SK-N-DZ (cell line): ENCODE measurements at places on chromosomes 7 and 10.

GRCh38 chr7:104982308-104983075 is 31.5 kb upstream of the KMT2E start:
- no peak for DNase-seq

DNA sequence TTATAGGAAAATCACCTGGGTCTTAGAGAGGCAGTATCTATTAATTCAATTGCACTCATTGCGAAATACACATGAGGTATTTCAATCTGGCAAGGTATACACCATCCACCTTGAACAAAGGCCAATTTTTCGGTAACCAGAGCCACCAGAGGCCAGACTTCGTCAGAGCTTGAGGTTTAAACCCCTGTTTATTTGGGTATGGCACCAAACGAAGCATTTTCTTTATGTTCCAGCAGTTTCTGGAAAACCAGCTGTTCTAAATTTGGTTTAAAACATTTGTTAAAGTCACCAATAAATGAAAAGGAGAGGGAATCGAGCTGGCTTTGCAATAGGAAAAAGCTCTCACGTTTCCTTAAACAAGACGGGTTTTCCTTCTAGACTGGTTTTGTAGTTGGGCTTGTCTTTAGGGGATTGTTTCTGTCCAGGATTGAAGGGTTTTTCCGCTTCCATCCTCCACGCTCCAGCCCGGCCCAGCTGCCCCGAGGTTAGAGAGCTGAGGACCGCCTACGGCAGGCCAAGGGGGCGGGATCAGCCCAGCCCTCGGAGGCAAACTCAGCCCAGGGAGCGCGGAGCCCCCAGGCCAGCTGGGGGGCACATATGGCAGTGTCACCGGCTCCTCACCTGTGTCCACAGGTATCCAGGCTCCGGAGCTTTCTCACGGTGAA is 539.4 kb upstream of the MGMT start:
- DNase-seq: no peak

DNA sequence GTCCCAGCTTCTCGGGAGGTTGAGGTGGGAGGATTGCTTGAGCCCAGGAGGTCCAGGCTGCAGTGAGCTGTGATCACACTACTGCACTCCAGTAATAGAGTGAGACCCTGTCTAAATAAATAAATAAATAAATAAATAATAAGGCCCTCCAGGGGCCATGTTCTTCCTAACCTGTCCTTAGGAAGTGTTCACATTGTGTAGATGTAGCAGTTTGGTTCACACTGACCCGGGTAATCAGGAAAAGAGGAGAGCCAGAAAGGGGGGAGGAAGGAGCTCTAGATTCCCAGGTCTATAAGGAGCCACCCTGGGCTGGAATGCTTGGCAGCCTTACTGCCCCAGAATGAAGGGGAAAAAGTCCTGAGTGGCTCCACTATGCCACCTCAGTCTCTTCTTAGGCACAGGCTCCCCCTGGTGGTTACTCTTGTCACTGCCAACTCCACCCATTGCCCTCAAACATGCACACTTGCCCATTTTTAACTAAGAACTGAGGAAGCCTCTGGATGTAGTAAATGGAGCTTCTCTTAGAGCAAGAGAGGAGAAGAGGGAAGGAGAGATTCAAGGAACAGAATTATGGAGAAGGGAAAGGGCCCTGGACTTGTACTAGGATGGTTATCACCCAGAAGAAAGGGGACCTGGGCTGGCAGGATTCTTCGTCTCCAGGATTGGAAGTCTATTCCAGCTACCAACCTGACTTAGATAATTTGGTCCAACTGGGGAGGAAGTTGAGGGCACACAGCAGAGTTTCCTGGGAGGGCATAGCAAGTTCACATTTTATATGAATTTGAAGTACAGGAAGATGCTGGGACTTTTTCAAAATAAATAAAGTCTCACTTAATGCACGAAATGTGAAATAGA is 7.8 kb downstream of the HPS6 start:
- DNase-seq: peak; percentile 77

GRCh38 chr7:69996121-69996520 is 397.8 kb downstream of the AUTS2 start:
- DNase-seq: no peak

- no peak for DNase-seq
These were observed 81.0 kb downstream of the MYL10 start for GRCh38 chr7:101547916-101548661.

GRCh38 chr10:133173860-133174640 is 14.0 kb downstream of the KNDC1 start:
- DNase-seq: no peak

DNA sequence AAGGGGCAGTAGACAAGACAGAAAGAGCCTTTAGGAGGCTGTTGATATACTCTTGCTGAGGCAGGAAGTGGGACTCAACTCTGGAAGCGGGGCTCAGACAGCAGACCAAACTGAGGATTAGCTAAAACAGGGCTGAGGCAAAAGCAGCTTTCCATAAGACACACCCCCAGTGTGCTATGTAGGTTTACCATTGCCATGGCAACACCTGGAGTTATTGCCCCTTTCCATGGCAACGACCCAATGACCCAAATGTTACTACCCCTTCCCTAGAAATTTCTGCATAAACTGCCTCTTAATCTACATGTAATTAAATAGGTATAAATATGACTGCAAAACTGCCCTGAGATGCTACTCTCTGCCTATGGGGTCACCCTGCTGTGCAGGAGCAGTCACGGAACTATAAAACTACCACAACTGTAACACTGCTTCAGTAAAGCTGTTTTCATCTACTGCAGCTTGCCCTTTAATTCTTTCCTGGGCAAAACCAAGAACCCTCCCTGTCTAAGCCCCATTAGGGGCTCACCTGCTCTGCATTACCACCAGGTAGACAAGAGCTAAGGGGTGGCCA is 348.4 kb upstream of the PODXL start:
- DNase-seq: no peak

- DNase-seq: peak; percentile 62
These were observed 613 bp downstream of the MAPK8 start for GRCh38 chr10:48306870-48307710.

GRCh38 chr7:20030915-20031362 is 186.2 kb downstream of the MACC1 start:
- no peak for DNase-seq

DNA sequence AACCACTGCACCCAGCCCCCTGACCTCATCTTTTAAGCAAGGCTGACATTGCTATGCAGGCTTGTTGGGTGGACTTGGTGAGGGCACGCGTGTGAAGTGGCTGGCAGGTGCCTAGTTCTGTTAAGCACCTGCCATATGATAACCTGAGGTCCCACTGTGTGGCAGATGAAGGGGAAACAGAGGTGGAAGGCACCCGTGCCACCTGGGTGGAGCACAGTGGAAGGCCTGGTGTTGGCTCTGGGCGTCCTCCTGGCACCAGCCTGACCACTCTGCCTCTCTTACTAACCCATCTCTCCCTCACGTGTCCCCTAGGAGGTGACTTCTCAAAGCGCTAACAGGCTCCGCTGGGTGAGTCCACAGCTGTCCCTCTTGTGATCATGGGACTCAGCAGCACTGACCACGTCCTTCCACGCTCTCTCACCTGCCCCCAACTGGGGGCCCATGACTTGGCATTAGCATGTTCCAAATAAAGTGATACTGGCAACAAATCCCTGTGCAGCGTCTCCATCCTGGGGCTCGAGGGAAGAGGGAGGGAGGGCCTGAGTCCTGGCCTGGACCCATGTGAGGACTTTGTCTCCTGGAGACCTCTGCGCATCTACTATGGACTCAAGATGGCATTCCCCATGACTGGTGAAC is 4.6 kb upstream of the ZNF862 start:
- DNase-seq: no peak

DNA sequence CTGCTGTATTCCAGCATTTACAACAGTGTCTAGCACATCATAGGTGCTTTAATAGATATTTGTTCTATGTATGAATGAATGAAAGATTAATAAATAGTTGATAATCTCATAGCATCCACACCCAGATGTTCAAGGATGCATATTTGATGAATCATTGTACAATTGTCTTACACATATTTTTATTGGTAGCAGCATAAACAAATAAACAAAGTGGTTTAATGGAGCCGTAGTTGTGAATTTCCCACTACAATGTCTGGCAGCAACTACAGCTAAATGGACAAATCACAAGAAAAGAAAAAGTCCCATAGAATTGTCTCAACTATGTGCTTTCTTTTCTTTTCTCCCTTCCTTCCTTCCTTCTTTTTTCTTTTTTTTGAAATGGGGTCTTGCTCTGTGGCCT is 150.8 kb downstream of the NRP1 start:
- no peak for DNase-seq

GRCh38 chr10:27253576-27253975 is 13.0 kb upstream of the ACBD5 start:
- DNase-seq: no peak

- DNase-seq: no peak
These were observed 14.6 kb upstream of the DRGX start for GRCh38 chr10:49410365-49411074.

GRCh38 chr7:55572378-55573233 is at the start of gene VOPP1:
Gene VOPP1, minus strand, starts transcription at chr7:55572502. Its CDS starts 178 bp downstream, at chr7:55572324.
- peak; percentile 80 for DNase-seq

DNA sequence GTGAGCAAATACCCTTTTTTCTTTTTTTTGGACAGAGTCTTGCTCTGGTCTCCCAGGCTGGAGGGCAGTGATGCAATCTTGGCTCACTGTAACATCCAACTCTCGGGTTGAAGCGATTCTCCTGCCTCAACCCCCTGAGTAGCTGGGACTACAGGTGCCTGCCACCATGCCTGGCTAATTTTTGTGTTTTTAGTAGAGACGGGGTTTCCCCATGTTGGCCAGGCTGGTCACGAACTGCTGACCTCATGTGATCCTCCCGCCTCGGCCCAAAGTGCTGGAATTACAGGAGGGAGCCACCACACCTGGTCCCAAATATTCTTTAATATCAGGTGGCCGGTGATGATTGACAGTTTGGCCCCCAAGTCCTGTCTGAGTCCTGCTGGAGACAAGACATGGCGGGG is 6.6 kb downstream of the LAT2 start:
- DNase-seq: no peak

DNA sequence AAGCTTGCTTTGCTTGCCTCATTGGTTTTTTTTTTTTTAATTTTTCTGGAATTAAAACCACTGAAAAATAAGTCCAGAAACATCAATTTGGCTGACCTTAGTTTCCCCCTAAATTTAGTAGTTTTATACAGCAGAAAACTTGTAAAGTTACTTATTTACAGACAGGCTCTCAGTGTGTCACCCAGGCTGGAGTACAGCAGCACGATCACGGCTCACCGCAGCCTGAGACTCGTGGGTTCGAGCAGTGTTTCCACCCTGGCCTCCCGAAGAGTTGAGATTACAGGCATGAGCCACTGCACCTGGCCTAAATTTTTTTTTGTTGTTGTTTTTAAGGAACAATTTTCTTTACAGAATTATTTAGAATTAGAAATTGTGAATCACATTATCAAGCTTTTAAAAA is 250.5 kb downstream of the SDK1 start:
- DNase-seq: no peak

- no peak for DNase-seq
These were observed 9.0 kb upstream of the TMEM120A start for GRCh38 chr7:76003351-76003750.

- DNase-seq: no peak
These were observed 38.4 kb downstream of the PTPRN2 start for GRCh38 chr7:158549176-158549615.

GRCh38 chr7:114130866-114131265 is 212.1 kb upstream of the PPP1R3A start:
- DNase-seq: no peak

DNA sequence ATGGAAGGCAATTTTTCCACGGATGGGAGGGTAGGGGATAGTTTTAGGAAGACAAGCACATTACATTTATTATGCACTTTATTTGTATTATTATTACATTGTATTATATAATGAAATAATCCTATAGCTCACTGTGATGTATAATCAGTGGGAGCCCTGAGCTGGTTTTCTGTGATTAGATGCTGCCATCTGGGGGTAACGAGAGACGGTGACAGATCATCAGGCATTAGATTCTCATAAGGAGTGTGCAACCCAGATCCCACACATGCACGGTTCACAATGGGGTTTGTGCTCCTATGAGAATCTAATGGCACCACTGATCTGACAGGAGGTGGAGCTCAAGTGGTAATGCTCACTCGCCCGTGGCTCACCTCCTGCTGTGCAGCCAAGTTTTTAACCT is 103.9 kb upstream of the STK17A start:
- DNase-seq: no peak

DNA sequence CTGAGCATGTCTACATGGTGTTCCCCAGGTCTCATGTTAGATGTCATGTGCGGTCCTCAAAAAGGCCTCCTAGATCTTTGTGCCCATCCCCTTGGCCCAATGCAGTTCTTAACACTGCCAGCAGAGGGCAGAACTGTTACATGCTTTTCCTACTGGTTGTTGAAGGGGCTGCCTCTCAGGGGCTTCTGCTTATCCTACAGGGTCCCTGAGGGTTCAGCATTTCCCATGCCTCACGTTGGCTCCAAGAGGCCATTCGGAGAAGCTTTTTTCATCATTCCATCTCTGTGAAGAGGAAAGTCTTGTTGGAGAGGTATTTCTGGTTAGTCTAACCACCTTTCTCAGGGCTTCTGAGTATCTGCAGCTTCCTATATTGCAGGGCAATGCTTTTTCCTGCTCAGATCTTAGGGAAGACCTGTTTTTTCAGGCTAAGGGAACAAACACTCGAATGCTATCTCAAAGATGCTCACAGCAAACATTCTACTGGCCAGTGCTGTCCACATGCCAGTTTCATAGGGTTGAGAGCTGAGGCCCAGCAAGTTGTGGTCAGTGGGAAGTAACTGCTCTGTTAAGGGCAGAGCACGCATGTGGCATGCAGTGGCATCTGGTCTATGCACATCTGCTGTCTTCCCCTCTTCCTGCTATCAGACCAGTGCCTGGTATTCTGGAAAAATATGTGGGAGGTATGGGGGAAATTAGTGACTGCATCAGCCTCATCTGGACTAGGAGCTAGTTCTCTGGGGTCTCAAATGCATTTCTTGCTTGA is 31.5 kb downstream of the MBL2 start:
- DNase-seq: peak; percentile 69

- DNase-seq: peak; percentile 58
These were observed at the start of gene NT5C2 for GRCh38 chr10:103193107-103193819. Gene NT5C2, minus strand, starts transcription at chr10:103193272. Its CDS starts 18,314 bp downstream, at chr10:103174958.

GRCh38 chr7:77940647-77941046 is 142.1 kb downstream of the PHTF2 start:
- DNase-seq: peak; percentile 26

- DNase-seq: no peak
These were observed 217.6 kb downstream of the MLLT10 start for GRCh38 chr10:21751341-21752310.

- DNase-seq: no peak
These were observed 18.5 kb upstream of the JAZF1 start for GRCh38 chr7:28199021-28199510.

- peak; percentile 76 for DNase-seq
These were observed 1.6 kb downstream of the TCF7L2 start for GRCh38 chr10:112951359-112952281.

GRCh38 chr7:118502235-118502634 is 277.7 kb downstream of the ANKRD7 start:
- DNase-seq: no peak

- no peak for DNase-seq
These were observed 182.7 kb downstream of the ELFN1 start for GRCh38 chr7:1852517-1853430.

GRCh38 chr7:69256634-69257081 is 341.6 kb upstream of the AUTS2 start:
- DNase-seq: no peak

- DNase-seq: no peak
These were observed 163.9 kb downstream of the CACNB2 start for GRCh38 chr10:18303851-18304801.

- no peak for DNase-seq
These were observed 202.2 kb upstream of the KIAA1217 start for GRCh38 chr10:24006741-24007140.

GRCh38 chr10:128047351-128047750 is 78.9 kb downstream of the MKI67 start:
- no peak for DNase-seq
